ENCODE measurements at places on chromosomes 4 and X.

- DNase-seq, result no peak
These were observed 195.0 kb downstream of the ZNF330 start for GRCh38 chr4:141415651-141416050.

GRCh38 chrX:136766785-136767103 lies 14.0 kb downstream of the ARHGEF6 start:
- peak; percentile 10 for DNase-seq

GRCh38 chrX:125203737-125204578 lies 115.7 kb upstream of the TEX13C start:
- DNase-seq, result no peak

DNA sequence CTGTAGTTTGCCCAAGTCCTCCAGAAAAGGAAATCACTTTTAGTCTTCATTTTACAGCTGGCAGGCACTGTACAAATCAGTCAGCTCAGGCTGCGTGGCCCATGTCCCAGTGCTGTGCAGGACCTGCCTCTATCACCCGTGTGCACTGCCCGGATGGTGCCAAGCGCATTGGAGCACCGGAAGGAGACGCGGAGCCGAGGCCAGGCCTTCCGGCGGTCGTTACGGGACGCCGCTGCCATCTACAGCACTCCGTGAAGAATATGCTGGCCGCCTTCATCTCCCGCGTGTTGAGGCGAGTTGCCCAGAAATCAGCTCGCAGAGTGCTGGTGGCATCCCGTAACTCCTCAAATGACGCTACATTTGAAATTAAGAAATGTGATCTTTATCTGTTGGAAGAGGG lies at the start of gene PDHA2:
Gene PDHA2 (plus strand): TSS at position 203 of the 400 bp plus-strand sequence. CDS start 58 bp downstream, at position 261.
- DNase-seq, result no peak

DNA sequence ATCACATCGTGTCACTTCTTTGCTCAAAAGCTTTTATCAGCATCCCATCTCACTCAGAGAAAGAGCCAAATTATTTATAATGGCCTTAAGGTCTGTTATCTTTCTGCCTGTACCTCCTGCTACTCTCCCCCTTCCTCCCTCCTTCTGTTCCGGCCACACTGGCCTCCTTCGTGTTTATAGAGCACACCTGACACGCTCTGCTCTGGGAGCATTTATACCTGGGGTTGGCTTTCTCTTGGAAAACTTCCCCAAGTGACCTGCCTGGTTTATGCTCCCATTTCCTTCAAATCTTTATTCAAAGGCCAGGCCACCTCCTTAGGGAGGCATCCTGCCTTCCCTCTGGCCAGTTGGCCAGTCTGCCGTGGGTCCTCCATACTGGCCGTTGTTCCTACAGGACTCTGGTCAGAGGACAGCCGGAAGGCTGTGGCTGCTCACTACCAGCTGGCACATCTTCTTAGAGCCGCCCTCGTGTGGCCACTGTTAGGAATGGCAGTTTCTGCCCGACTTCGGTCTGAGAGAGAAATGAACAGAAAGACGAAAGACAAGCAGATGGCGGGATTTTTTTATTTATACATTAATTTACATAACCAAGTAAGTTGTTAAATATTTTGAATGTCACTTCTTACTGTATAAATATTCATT lies 80.2 kb upstream of the CBLL2 start:
- peak; percentile 79 for DNase-seq

Measured in adipocyte (in vitro differentiated cells).